ENCODE measurements at places on chromosomes 2 and 18. TPM values are rescaled to one million over a fixed set of nuclear protein-coding genes. Genes with fewer than 3 reads are reported as not detected.
A peak's percentile ranks its signal among the peaks of the same experiment; 100 is the strongest.

IL36RN gene
- total RNA-seq = not detected

MC5R gene
- not detected for total RNA-seq

CDH7 gene
- not detected for total RNA-seq

AMER3 gene
- not detected for total RNA-seq

STARD6 gene
- total RNA-seq = not detected

CAPN14 gene
- 0.12 TPM for total RNA-seq

ACTG2 gene
- not detected for total RNA-seq

DNA sequence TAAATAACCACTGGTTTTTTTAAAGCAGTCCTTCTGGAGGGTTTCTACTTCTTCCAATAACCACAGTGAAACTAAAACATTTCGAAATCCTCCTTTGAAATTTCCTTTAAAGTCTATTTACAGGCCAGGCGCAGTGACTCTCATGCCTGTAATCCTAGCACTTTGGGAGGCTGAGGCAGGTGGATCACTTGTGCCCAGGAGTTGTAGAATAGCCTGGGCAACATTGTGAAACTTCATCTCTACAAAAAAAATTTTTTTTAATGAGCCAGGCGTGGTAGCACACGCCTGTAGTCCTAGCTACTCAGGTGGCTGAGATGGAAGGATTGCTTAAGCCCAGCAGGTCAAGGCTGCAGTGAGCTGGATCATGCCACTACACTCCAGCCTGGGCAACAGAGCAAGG, 15.2 kb downstream of the KIDINS220 start:
- no peak for DNase-seq

DNA sequence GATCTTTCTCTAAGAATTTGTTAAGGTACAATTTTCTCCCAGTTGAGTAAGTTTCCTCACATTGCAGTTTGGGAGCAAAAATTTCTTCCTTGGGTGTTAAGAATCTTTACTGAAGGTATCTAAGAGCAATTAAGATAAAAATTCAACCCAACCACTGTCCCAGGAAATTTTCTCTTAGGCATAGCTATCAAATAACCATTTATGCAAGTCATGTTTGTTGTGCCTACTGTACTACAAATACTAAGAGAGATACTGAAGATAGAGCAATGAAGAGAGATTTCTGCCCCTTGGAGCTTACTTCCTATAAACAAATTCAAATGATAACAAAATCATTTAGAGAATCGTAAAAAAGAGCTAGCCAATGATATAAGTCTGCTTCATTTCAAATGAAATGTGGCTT, 402.8 kb downstream of the LRRTM4 start:
- DNase-seq = no peak

DNA sequence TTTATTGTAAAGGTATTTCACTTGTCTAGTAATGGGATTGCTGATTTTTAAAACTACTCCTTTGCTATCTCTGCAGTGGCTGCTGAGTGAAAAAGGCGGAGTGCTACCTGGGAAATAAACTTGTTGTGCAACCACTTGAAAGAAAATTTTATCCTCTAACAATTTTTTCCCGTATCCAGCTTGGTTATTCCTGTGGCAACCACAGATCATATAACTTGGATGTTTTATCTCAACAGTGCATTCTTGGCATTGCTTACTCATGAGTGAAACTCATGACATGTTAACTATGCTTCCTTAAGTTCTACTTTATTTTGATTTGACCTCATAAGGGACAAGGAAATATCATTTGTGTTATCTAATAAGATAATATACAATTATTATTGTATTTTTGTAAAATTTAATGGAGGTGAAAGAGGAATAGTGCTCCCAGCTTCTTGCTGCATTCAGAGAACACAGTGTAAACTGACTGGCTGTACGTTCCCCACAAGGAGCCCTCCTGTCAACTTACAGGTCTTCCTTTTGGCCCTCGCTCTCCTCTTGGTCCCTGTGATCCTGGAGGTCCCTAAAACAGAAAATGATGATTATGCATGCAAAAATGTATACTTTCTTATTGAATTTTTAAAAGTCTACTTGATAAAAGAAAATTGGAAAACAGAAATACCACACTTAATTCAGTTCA, 82.7 kb downstream of the COL5A2 start:
- no peak for DNase-seq

GRCh38 chr2:168490946-168491605, 35.0 kb downstream of the CERS6 start:
- peak; percentile 22 for DNase-seq

DNA sequence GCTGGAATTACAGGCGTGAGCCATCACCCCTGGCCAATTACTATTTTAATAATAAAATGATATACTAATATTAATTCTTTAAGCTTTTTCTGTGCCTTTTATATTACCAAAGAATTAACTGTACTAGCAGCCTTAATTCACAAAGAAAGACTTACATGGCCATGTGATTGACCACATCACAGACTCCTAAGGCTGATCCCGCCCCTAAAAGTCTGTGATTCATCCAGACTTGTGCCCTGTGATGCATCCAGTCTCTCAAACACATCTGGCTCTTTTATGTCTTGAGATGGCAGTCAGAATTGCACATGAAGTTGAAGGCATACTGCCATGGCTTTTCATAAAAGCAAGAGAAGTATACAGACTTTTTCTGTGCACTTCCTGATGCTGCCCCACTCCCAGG, 91.7 kb downstream of the DTNA start:
- no peak for DNase-seq

- peak; percentile 4 for DNase-seq
These were observed 13.3 kb downstream of the ARHGAP25 start for GRCh38 chr2:68747900-68748299.

DNA sequence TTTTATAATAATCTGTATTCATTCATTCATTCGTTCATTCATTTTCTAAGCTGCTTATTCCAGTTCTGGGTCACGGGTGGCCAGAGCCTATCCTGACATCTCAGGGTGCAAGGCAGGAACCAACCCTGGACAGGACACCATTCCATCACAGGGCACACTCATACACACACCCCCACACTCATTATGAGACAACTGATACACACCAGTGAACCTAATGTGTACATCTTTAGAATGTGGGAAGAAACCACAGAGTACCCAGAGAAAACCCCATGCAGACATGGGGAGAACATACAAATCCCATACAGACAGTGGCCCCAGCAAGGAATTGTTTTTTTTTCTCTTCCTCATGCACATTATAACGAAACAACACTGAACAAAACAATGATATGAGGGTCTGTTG, 54.7 kb downstream of the RTN4 start:
- no peak for DNase-seq

GRCh38 chr2:47177043-47177565, 22.0 kb upstream of the STPG4 start:
- no peak for DNase-seq

DNA sequence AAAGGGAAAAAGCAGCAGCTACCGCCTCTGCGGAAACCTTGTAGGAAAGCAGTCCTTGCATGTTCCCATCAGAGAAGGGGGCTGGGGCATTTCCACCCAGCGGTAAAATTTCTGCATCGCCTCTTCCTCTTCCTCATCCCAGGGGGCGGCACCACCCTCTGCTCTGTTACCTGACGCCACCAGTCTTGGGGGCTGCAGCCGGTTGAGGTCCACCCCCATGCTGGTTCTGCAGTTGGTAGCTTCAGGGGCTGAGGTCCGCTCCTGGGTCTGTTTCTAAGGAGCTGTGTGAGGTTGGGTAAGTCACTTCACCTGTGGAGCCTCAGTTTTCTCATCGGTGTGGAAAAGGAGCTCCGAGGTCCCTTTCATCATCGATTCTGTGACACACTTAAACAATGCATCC, 14.2 kb upstream of the AGAP1 start:
- DNase-seq = no peak

- DNase-seq = peak; percentile 14
These were observed 10.0 kb upstream of the ZNF396 start for GRCh38 chr18:35387152-35387571.

GRCh38 chr2:68845043-68845442, 26.2 kb downstream of the BMP10 start:
- DNase-seq = no peak

DNA sequence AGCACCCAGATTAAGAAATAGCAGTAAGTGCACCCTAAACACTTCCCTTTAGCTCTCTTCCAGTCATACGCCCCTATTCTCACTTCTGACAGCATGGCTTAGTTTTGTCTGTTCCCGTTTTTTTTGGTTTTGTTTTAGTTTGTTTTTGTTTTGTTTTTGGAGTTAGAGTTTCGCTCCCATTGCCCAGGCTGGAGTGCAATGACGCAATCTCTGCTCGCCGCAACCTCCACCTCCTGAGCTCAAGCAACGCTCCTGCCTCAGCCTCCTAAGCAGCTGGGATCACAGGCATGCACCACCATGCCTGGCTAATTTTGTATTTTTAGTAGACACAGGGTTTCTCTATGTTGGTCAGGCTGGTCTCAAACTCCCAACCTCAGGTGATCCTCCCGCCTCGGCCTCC, 2067.7 kb downstream of the SUCLG1 start:
- no peak for DNase-seq

DNA sequence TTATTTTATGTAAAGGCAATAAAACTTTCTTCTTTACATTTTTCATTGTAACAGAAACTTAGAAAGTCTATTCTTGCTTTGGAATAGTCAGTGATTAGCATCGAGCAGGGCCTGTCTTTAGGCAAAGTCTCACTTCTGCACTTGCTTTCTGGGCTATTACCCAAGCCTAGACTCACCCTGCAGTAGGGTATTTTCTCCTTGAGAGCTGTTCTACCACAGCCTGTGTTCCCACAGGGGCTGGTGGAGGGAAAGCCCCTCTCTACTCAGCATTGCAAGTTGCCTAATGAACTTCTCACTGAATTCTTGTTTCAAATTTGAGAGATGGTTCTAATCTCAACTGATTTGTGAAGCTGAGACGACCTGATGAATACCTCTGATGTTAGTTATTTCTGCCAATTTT, 111.7 kb upstream of the KLHL14 start:
- no peak for DNase-seq

DNA sequence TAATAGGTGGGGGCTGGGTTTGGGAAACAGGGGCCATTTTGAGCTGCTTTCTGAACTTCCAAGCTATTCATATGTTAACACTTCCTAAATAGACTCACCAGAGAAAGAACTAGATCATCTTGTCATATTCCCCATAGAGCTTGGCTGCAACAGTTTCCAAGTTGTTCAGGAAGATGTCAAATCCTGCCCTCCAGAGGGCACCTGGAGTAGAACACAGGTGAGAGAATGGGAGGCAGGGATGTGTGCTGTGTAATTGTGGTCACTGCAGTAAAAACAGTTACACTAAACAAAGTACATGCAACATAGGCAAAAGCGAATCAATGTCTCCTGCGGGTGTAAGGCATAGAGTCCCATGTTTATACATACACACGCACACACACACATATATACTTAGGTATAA, 34.5 kb upstream of the LRRC30 start:
- no peak for DNase-seq

GRCh38 chr2:212938144-212938793, 213.1 kb downstream of the IKZF2 start:
- no peak for DNase-seq

DNA sequence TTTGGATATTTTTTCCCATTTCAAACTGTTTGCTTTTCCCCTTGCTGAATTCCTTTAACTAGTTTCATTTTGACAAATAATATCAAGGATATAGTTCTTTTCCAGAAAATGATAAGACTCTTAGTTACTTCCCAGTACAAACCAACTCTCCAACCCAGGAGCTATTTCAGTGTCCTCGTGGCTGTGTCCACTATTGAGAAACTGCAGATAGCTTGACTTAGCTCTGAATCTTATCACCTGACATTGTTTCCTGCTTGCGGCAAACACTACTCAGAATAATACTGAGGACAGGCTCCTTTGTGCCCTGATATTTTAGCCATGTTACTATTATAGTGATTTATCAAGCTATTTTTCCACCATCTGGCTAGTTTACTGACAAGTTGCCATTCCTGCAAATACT, 74.6 kb downstream of the KLF7 start:
- no peak for DNase-seq

DNA sequence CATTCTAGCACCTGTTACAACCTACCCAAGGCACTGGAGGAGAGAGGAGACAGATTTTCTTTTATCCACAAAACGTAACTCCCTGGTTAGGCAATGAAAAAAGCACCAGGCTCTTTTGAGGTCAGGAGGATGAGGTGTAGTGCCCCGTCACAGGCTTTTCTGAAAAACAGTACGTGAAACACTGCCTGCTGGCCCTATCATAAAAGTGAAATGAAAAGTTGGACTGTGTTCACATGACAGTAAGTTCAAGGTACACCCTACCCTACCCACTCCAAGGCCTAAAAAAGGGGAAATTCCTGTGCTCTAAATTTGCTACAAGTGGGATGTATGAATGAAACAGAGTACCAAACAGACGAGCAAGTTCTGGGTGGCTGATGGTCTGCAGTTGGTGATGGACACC, 17.6 kb downstream of the LGALSL start:
- no peak for DNase-seq

GRCh38 chr2:56231361-56231760, 47.6 kb downstream of the CCDC85A start:
- DNase-seq = no peak

DNA sequence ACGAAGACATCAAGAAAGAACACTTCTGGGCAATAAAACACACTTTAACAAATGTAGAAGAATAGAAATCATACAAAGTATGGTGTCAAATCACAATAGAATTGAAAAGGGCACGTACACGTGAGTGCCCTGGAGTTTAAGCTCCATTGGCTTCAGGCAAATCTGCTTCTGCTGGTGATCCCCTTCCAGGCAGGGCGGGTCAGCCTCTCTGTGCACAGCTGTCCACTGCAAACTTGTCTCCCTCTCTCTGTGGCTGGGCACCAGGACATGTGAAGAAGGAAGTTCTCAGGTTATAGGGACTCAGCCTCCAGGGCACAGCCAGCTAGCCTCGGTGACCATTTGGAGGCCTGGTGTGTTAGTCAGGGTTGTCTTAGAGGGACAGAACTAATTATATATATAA, 66.0 kb downstream of the ST3GAL5 start:
- no peak for DNase-seq
